ENCODE measurements at places on chromosomes 4 and X. TPM values are rescaled to one million over a fixed set of nuclear protein-coding genes. Genes with fewer than 3 reads are reported as not detected.

DNA sequence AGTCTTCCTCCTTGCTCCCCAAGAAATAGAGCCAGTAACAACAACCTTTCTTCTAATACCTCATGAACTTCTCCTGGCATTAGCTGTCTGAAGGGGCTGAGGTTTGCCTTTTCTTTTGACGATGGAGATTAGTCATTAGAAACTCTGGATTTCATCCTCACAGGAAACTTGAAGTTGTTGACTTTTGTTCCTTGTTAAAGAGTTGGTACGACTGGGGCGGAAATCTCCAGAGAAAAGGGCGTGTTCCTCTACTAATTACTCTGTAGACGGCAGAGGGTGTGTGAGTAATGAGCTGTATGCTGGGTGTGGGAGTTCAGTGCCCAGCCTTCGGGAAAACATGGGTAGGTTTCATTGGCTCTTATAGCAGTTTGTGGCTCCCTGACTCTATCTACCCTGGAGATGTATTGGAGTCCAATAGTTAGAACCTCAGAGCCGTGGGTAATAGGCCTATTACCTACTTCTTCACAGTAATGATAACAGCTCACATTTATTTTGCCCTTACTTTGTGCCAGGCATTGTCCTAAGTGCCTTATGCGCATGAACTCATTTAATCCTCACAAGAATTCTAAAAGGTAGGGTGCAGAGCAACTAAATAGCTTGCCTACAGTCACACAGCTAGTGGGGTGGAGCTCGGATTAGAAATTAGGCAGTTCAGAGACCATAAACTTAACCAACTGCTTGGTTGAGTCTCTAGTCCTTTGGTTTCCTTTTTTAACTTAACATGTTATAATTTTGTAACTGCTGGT lies 23.4 kb downstream of the TMEM164 start:
- H3K4me1 ChIP-seq: no peaks in the 10 kb centered on the region
- H3K36me3 ChIP-seq: no peaks in the 10 kb centered on the region
- H3K27ac ChIP-seq: no peak overlapping the region
- no peaks in the 10 kb centered on the region for H3K27me3 ChIP-seq
- no peak overlapping the region for H3K4me3 ChIP-seq
- DNase-seq: no peak

The MFAP3L gene
- 3.7 TPM for total RNA-seq

The ADH1A gene
- total RNA-seq: 0.13 TPM

The FOXR2 gene
- not detected for total RNA-seq

DNA sequence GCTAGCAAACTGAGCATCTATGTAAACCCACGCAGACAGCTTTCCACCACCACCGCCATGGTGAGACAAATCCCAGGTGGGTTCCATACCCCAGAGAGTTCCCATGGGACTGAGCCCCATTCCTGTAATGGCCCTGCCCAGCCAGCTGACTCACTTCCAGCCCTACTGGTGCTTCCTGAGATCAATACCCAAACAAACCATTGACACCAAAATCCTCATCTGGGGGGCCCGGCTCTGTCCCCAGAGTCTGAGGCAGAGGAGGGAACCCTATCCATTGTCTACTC lies 30.1 kb upstream of the JAKMIP1 start:
- H3K27me3 ChIP-seq: peaks cover 1% of the 10 kb centered on the region
- no peaks in the 10 kb centered on the region for H3K36me3 ChIP-seq
- no peak for DNase-seq
- no peaks in the 10 kb centered on the region for H3K4me1 ChIP-seq
- no peak overlapping the region for H3K27ac ChIP-seq
- no peak overlapping the region for H3K4me3 ChIP-seq

DNA sequence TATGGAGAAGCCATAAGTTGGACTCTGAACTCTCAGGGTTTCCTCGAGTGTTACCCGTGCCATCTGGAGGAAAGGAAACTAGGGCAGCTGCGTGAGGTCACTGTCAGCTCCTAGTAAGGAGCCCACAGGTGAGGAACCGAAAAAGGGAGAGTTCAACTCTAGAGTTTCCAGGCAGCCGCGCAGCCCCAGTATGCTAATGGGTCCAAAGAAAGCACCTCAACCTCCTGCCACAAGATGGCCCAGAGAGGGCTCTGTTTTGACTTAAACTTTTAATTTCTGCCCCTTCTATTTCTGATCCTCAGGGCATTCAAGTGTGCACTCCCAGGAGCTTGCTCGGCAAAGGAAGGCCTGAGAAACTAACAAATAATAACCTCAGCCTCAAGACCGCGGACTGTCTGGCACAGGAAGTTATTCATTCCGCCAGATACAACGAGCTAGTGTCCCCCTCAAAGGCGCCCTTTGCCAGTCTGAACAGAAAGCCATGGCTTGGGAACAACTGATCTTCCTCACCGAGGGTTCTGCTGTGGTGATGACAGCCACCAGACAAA lies 13.9 kb downstream of the SCARB2 start:
- no peak for DNase-seq
- peak overlapping the region; percentile 66 for H3K27ac ChIP-seq
- peaks cover 51% of the 10 kb centered on the region for H3K4me1 ChIP-seq
- no peaks in the 10 kb centered on the region for H3K27me3 ChIP-seq
